Nucleus accumbens (tissue), 56 donors: ENCODE measurements at places on chromosomes 3 and 15.

GRCh38 chr15:89384176-89384604, 49.6 kb upstream of the POLG start:
- DNase-seq = no peak

- DNase-seq = no peak
These were observed 14.8 kb upstream of the CX3CR1 start for GRCh38 chr3:39294446-39295183.

GRCh38 chr3:107411056-107411455, 33.8 kb downstream of the CCDC54 start:
- no peak for DNase-seq

DNA sequence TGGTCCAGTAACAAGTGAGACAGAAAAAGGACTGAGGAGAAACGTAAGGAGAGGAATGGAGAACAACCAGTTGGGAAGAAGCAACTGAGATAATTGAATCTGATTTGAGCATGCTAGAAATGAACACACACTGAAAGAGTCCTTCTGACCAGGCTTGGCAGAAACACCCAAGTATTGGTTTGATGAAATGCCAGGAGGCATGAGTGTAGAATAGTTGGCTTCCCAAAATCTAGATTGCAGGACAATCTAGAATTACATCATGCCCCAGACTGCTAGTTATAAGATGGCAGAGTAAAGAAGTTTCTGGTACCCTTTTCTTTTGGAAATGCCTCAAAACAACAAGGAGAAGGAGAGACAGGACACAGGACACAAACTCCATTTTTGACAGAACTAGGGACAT, 189.7 kb upstream of the STT3B start:
- DNase-seq = no peak

GRCh38 chr3:169071003-169071402, 592.5 kb downstream of the MECOM start:
- DNase-seq = no peak

- DNase-seq = no peak
These were observed 9.0 kb upstream of the THRB start for GRCh38 chr3:24503616-24504113.

GRCh38 chr3:160540551-160540950, 24.8 kb downstream of the KPNA4 start:
- DNase-seq = no peak

GRCh38 chr15:88913850-88914169, 631 bp upstream of the MFGE8 start:
- no peak for DNase-seq

DNA sequence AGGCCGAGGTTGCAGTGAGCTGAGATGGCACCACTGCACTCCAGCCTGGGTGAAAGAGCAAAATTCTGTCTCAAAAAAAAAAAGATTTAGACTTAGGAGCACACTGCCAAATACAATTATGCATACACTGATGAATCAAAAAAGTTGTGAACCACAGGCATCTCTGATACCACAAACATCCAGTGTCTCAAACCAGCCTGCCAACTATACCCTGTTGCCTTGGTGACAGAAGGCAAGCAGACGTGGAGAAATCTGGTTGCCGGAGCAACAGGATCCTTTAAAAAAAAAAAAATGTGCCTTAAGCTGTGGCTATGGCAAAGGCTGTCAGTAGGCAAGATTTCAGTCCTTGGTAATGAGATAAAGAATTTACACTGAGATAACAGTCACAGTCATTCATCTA, 202.3 kb downstream of the NEK10 start:
- no peak for DNase-seq

DNA sequence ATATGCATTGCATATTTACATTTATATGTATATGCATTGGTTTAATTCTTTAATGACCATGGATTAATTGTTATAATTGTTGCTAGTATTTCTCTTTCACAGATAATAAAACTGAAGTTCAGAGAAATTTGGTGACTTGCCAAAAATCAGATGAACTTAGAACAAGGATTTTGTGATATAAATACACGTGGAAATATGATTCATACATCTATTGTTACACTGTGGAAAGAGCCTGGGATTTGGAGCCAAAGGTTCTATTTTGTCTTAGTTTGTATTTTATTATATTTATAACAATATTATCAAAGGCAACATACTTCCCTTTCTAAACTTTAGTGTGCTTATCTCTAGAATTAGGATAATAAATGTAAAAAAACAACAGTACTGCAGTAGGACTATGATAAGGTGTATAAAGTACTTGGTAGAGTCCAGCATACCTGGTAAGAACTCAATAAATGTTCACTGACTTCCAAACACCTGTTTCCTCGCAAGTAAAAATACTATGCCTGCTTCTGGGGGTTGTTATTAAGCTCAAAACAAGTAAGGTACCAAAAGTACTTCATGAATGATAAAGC, 342.9 kb downstream of the THSD4 start:
- no peak for DNase-seq

DNA sequence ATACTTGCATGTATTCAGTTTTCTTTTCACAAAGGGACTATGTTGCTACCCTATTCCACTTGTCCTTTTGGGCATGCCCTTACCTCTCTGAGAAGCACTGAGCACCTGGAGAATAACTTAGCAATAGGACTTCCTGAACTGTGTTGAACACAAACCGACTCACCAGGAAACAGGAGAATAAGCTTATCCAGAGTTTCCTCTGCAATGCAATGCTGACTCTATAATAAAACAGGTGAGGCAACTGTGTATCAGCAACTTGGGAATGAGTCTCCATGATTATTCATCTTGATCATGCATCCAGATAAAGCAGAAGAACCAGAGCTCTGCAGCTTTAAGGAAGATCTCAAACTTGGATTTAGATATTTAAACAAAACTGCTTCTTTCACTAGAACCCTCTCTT, 806.5 kb downstream of the IGSF11 start:
- DNase-seq = no peak

DNA sequence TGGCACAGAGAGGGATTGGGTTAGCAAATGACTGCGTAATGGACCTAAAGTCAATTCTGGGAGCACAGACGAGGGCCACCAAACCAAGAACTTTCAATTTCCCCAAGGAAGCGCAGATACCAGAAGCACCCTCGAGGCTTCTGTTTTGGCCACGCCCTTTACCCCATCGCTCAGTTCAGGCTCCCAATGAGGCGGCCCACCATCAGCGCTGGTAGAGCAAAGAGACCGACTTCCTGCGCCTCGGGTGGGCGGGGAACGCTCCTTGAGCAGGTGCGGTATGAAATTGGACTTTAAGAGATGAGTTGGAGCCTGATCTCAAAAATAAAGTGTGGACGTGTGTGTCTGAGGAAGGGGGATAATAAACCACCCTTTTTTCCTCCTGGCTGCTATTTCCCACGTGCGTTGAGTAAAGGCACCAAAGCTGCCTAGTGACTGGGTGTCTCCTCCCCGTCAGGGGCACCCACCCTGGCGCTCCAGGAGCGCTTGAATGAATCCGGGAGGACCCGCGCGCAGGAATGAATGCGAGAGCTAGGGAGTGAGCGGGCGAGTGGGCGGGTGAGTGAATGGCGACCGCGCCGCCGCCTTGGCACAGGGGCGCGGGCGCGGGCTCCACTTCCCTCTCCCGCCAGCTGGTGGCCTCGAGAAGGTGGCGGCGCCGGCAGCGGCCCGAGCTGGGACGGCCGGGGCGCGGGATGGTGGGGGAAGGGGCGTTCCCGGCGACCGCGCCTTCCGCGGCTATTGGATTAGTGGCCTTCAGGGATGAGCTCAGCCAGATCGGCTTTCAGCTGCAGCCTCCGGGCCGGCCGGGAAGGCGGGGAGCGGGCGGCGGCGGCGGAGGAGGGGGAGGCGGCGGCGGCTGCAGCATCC, at the start of gene SPSB4:
SPSB4 (plus strand) TSS at position 772 of the 867 bp plus-strand sequence. CDS start 14,758 bp downstream, outside the sequence.
- DNase-seq = no peak

GRCh38 chr3:58666683-58667082, at the start of gene FAM3D:
FAM3D (minus strand) TSS chr3:58666774; CDS start chr3:58655563, 11,211 bp downstream.
- DNase-seq = no peak

DNA sequence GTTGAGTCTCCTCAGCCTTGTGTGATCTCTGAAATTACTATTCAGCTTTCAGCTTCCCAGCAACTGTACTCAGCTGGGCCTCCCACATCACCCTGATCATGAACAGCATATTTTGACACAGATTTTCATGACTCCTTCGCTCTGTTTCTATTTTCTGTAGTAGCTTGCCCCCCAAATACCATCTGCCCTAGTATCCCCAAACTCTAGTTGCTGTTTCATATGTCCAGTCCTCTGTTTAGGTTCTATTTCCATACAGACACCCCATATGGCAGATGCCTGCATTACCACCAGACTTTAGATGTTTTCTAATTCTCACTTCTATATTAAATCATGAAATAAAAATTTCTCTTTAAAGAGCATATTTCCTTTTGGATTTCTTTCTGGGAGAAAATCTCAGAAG, 217.2 kb upstream of the ARPP21 start:
- DNase-seq = no peak

- peak; percentile 7 for DNase-seq
These were observed 772 bp downstream of the FAM81A start for GRCh38 chr15:59438625-59439290.

- no peak for DNase-seq
These were observed 67.7 kb upstream of the OSTN start for GRCh38 chr3:191131305-191131704.

GRCh38 chr3:179000659-179001058, 71.0 kb downstream of the ZMAT3 start:
- no peak for DNase-seq

- DNase-seq = no peak
These were observed 32.8 kb upstream of the NFKBIZ start for GRCh38 chr3:101816215-101817149.

DNA sequence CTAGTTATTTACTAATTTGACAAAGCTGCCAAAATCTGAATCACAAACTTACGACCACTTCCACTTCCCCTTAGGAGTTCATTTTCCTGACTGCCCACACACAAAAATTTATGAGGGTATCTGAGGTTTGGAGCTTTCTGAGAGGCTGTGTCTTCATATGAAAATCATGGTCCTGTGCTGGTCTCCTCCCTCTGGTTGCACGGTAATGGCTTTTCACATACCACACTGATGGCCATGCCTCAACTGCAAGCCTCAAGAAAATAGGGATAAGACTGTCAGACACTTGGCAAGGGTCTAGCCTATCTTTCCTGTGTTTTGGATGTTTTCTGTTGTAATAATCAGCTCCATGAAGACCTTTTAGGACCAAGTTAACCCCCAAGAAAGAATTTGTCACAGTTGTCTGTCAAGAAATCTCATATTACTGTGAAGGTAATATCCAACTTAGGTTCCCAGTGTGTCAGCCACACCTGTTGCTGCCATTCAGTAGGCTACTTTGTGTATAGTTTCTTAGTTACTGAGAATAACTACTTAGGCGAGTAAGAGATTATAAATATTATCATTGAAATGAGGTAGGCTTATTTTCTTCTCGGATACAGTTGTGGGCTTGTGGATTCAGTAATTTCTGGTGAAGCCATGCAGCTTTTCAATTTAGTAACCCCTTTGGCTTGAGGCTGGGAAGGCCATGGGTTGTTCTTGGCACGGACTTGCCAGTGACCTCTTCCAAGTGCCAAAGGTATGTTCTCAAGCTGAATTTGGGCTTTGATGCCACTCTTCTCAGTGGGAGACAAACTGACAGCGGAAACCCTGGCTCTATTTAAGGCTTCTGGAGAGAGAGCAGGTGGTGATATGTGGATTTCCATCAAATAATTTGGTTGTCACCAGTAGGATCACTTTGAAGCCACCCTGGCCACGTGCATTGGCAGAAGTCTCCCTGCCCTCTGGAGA, 101.1 kb downstream of the RYR3 start:
- no peak for DNase-seq

- no peak for DNase-seq
These were observed 52.4 kb upstream of the XRN1 start for GRCh38 chr3:142500211-142500610.

DNA sequence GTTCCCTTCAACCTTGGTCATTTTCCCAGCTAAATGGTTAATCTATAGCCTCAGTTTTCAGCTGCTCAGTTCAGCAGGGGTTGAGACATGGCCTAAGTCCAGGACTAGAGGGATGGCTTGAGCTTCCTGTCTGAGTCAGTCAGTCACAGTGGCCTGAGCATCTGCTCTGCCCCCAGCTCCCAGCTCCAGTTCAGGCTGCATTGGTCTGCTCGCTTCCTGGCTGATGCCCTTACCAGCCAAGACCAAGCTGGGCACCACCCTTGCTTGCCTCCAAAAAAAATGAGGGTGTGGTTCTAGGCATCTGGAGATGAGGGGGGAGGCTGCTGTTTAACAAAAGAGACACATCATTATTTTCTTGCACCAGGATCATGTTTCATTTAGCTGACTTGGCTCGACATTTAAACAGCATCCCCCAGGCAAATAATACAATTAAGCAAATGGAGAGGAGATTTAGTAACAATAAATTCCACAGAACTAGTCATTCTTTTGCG, 70.7 kb downstream of the WNT5A start:
- no peak for DNase-seq

GRCh38 chr3:107904536-107905066, 186.2 kb downstream of the CD47 start:
- DNase-seq = no peak

GRCh38 chr3:150384296-150385212, 23.5 kb upstream of the TSC22D2 start:
- peak; percentile 3 for DNase-seq

DNA sequence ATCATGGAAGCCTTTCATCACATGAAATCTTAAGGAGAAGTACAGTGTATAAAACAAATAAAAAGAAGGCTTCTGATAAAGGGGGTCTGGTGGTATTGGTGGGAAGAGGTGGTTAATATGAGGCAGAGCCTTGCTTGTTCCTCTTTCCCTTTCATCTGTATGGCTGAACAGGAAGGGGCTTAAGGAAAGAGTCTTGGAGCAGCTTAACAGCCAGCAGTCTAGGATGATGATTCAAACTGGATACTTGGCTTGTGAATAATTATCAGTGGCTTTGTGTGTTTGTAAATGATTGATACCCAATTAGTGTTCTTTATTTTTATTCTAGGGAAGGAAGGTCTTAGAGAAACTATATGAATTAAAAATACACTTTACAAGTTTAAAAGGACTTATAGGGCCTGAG, 29.1 kb upstream of the TCAIM start:
- no peak for DNase-seq

DNA sequence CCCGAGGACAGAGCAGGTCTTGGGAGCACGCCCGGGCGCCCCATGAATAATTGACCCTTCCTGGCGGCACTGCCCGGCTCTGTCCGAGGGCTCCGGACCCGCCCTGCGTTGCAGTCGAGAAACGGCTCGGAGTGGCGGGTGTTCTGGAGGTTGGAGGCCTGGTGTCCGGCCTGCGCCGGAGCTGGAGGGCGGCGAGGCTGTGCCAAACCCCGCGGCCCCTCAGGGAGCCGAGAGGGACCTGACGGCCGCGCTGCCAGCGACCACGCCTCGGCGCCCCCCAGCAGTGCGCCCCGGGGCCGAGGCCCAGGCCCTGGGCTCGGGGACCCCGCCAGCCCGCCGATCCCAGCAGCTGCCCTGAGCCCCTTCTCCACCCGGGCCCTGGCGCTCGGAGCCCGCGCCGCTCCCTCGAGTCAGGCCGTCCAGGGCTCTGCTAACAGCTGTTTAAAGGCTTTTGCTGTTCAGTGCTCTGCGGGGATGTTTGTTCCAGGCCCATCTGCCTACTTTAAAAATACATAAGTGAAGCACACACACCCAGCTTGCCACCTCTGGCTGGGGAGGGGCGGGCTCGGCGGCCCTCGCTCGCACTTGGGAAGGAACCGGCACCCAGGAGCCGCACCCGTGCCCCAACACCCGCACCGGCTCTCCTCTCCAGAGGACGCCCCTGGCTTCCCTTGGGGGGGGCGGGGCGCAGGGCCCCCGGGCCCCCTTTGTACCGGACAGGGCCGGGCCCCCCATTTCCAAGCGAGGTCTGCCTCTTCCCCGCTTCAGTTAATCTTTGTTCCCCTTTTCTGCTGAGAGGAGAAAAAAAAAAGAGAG, 730 bp upstream of the ZNF710 start:
- DNase-seq = no peak
